ENCODE measurements at places on chromosomes 7 and 10.

DNA sequence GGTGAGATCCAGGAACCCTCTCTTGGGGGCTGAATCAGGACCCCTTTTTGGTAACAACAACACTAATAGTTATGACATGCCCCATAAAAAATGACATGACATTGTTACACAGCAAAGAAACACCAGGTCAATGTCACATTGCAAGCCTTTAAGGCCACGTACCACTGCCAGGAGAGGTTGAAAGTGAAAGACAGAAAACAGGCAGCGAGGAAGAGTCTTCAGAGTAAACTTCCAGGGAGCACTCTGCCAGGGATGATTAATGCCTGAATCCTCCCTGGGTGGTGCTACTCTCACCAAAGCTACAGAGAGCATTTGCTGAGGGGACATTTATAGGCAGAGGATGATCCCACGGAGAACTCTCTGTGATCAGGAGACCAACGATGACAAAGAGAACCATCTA is 551.6 kb downstream of the CALN1 start:
- no peak for DNase-seq

- DNase-seq, result no peak
Observed at GRCh38 chr7:90551036-90551435, 45.1 kb upstream of the CDK14 start.

- no peak for DNase-seq
Observed at GRCh38 chr7:78770422-78771410, 682.8 kb downstream of the MAGI2 start.

DNA sequence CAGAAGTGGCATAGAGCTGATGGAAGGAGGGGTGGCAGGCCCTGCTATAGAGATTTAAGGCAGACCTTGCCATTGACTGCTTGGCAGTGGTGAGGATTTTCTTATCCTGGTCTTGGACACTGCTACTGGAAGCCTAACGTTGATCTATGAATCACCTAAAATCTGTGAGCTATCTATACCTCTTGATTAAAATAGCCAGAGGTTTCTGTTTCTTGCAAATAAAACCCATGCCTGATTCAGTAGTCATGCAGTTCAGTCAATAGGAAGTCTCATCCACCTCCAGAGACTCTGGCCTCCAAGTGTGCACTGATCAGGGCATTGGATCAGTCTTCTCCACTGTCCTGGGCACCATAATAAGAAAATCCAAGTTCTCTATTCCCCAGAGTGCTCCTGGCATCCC is 286.5 kb downstream of the PTEN start:
- DNase-seq, result no peak
